ENCODE measurements at places on chromosomes 16 and 17.

- peak; percentile 9 for DNase-seq
Observed at GRCh38 chr16:49596068-49596467, 222.5 kb downstream of the C16orf78 start.

DNA sequence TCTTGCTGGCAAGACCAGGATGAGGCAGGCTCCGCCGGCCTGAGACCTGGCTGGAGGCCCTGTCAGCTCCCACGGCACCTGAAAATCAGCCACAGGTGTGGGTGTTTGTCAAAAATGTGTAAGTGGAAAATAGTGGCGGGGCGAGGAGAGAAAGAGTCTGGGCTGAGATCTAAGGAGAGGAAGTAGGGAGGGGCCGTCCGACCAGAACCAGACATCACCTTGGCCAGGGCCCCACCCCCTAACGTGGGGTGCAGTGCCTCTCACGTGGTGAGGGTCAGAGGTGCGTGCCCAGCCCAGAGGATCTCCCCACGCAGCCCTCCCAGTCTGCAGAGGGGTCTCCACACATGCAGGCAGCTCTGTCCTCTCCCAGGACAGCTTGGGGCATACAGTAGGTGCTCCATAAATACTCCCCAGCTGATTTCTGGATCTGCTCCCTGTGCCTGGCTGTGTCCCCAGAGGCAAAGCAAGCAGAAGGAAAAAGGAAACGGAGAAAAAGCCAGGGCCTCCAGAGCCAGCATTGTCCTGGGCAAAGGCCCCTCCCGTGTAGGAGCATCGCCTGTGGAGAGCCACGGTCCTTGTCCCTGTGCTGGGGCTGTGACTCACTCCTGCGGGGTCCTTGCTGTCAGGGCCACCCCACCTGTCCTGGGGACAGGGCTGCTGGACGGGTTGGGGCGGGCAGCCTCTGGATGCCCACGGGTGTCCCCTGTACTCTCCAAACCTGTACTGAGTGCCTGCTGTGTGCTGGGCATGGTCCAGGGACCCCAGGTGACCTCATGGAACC, 16.7 kb downstream of the ZFPM1 start:
- DNase-seq, result peak; percentile 67

DNA sequence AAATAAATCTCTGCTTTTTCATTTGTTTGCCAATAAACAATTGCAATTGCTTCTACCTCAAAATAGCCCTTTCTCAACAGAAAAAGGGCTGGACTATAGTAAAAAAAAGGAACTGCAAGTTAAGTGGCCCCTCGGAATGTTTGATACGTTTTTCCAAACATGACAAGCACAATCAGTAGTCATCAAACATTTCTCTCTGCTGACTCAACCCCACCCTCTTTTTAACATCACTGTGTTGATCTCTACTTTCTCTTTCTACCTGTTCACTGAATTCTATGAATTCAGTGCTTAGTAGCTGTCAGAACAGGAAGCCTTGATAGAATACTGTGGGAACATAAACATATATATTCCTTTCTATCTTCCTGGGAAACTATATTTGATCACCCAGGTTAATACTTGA, 116.5 kb upstream of the AXIN2 start:
- DNase-seq, result no peak

DNA sequence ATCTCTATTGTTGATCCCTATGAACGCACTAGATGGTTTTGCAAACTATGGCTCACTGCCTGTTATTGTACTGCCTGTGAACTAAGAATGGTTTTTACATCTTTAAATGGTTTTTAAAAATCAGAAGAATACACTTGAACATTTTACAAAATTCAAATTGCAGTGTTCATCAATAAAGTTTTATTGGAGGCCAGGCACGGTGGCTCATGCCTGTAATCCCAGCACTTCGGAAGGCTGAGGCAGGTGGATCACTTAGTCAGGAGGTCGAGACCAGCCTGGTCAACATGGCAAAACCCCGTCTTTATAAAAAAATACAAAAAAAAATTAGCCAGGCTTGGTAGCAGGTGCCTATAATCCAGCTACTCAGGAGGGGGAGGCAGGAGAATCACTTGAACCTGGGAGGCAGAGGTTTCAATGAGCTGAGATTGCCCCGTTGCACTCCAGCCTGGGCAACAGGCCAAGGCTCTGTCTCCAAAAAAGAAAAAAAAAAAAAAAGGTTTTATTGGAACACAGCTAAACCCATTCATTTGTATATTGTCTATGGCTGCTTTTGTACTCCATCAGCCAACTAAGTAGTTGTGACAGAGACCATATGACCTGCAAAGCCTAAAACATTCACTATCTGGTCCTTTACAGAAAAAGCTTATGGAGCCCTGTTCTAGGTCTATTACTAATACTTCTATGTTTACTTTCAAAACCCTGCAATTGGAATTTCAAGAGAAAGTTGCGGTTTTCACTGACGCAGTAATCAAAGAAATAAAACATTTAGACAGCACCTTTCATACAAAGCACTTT, 18.9 kb downstream of the IKZF3 start:
- no peak for DNase-seq

- no peak for DNase-seq
Observed at GRCh38 chr16:50844840-50845239, 103.0 kb downstream of the CYLD start.

DNA sequence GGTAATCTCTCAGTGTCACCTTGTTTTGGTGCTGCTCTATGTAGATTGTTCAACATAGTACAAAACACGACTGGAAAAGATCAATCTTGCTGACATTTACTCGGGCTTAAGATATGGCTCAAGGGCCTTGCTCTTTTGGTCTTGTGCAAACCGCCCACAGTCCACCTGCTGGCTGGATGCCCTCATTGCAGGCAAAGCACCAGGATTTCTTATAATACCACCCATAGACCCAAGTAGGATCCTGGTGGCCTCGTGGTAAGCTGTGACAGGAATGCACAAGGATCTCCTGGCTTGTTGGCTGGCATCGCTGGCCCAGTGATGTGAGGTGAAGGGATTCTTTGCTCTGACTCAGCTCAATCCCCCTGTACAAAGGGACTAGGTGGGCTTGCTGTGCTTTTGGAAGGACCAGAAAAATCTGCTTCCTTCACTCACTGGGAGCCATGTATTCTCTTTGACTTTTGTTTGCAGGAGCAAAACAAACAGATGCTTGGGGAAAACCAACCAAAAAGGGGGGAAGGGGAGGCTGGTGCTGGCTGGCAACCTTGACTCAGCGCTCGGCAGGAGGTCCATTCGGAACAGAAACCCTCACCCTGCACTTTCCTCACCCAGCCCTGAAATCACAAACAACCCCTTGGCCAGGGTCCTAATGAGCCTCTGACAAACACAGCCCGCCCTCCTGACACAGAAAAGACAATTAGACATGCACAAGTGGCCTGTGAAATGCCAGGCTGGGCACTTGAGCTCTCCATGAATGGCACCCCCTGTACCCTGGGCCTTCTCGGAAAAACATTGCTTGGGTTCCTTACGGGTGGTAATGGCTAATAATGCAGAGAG, 36.6 kb upstream of the MED9 start:
- DNase-seq, result peak; percentile 84

Measured in CD4-positive, alpha-beta T cell treated with Interleukin-6 for 4 hours (primary cell).